ENCODE measurements at places on chromosomes 12 and 14.

DNA sequence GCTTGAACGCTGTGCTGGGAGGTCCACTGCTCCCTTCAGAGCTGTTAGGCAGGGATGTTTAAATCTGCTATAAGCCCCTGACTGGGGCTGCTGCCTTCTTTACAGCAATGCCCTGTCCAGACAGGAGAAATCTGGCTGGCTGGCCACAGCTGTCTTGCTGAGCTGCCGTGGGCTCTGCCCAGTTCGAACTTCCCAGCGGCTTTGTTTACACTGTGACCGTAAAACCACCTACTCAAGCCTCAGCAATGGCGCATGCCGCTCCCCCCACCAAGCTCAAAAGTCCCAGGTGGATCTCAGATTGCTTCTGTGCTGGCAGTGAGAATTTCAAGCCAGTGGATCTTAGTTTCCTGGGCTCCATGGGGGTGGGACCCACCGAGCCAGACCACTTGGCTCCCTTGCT lies 35.8 kb downstream of the CKAP4 start:
- no peak for DNase-seq

GRCh38 chr14:24630087-24630871 lies 3.7 kb downstream of the GZMB start:
- no peak for DNase-seq

DNA sequence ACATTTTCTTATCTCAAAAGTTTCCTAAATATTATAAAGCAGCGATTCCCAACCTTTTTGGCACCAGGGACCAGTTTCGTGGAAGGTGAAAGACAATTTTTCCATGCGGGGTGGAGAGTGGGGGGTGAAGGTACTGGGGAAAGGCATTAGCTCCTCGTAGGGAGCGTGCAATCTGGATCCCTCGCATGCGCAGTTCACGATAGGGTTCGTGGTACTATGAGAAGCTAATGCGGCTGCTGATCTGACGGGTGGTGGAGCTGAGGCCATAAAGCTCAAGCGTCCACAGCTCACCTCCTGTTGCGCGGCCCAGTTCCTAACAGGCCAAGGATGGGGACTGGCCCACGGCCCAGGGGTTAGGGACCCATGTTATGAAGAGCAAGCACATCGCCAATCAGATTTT lies 29.9 kb downstream of the NEUROD4 start:
- no peak for DNase-seq

GRCh38 chr12:45727980-45728629 lies 1.4 kb upstream of the ARID2 start:
- no peak for DNase-seq

DNA sequence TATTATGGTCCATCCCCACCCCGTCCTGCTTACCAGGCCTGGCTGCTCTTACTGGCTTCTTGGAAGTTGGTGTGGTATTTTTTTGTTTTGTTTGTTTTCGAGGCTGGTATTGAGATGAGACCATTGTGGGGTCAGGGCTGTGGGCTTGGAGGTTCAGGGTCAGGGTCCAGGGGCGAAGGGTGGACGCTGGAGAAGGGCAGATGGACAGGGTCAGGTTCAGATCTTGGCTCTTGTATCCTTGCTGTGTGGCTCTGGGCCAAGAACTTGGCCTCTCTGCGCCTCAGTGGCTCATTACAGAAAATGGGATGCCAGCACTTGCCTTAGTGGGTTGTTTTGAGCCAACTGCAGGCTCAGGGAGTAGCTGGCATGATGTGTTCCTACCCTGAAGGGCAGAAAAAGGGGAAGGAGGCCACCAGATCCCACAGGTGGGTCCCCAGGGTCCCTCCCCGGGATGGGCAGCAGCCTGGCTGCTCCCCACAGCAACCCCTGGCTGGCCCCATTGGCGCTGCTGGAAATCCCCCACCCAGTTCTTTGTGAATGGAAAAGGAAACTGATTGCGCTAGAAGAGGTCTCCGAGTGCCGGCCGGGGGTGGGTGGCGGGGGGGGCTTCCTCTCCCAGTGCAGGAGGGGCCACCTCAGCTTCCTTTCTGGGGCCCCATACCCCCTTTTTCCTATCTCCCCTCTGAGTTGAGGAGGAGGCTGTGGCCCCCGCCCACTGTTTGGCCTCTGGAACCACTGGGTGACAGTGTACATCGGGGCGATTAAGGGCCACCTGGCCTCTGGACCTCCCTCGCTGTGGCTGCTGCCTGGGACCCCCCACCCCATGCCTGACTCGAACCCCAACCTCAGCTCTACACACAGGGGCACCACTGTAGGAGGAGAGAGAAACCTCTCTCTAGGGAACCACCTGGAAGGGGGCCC lies 25.0 kb downstream of the SH2B3 start:
- DNase-seq: no peak

- peak; percentile 5 for DNase-seq
Measured at GRCh38 chr14:73944432-73945158, 5.3 kb downstream of the FAM161B start.

DNA sequence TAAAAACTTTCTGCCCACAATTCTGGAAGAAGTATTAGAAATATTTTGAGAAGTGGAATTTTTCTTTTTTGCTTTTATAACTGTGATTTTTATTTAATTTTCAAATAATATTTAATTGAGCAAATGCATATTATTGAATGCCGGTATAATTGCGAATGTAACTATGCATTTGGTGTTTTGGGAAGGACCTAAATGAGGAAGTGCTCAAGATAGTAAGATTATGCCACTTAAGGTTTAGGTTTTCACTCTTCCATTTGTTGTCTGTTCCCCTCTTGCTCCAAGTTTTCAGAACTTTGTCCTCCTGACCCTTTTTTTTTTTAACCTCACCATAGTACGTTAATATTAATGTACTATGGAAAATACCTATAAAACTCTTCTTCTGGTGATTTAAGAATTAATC lies 85.8 kb downstream of the KIAA0586 start:
- no peak for DNase-seq

DNA sequence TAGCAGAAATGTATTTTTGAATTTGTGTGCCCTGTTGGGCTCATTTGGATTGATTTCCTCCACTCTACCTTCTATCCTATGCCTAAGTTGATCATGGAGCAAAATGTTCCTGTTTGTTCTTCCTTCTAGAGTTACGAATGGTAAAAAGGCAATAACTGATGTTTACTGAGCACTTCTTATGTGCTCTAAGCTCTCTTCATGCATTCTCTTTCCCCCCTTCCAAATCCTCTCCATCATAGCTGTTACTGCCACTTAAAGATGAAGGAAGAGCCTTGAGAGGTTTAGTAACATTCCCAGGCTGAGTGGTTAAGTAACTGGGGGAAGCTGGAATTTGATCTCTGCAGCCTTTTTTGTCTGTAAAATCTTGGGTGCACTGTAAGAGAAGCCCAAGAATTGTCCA lies 60.1 kb downstream of the CHST11 start:
- no peak for DNase-seq

GRCh38 chr14:78448164-78449094 lies 278.3 kb downstream of the NRXN3 start:
- DNase-seq: peak; percentile 62
